ENCODE measurements at places on chromosomes 1 and 21.

DNA sequence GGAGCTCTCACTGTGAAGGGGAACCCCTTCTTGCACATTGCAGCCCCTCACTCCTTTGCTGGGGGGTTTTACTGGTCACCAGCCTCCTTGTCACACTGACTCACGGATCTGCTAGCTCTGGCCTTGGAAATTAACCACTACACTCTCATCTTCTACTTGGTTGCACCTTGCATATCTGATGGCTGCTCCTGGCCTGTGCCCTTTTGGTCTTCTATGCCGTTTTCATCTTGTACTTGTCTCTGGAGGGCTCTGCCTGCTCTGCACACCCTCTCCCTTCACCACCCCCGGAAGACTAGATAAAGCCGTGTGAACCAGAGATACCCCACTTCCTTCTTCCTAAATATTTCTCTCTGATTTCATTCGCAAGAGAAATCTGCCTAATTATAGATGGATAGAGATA is 44.6 kb downstream of the CD247 start:
- DNase-seq, result no peak

DNA sequence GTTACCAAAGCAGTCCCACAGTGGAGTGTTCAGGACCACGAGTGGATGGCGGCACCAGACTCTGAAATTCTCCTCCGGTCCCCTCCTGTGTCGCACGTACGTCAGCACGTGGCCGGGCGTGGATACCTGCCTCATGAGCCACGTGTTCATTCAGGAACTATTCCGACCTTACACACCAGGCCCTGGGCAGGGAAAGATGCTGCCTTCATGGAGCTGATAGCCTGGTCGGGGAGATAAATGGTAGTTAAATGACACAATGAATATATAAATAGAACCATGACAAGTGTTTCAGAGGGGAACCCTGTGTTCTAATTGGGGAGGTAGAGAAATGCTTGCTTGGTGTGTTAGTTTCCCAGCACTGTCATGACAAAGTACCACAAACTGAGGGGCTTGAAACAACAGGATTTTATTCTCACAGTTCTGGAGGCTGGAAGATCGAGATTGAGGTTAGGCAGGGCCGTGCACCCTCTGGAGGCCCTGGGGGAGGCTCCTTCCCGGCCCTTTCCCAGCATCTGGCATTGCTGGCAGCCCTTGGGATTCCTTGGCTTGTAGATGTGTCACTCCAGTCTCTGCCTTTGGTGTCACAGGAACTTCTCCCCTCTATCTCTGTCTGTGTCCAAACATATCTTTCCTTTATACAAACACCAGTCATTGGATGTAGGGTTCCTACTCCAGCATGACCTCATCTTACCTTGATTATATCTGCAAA is 28.9 kb upstream of the GPR137B start:
- no peak for DNase-seq

DNA sequence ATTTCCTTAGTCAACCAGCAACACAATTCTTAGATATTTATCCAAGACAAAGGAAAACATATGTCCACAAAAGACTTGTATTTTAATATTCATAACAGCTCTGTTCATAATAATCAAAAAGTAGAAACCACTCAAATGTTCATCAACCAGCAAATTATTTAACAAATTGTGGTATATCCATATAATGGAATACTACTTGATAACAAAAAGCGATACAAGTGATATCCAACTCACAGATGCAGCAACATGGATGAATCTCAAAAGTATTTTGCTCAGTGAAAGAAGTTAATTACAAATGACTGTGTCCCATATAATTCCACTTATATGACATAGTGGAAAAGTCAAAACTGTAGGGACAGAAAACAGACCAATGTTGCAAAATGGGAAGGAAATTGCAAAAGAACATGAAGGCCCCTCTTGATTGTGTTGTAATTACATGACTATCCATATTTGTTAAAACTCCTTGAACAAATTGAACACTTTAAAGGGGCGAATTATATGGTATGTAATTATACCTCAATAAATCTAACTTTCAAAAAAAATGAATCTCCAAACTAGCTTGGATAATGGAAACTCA is 116.9 kb downstream of the EDEM3 start:
- DNase-seq, result no peak

DNA sequence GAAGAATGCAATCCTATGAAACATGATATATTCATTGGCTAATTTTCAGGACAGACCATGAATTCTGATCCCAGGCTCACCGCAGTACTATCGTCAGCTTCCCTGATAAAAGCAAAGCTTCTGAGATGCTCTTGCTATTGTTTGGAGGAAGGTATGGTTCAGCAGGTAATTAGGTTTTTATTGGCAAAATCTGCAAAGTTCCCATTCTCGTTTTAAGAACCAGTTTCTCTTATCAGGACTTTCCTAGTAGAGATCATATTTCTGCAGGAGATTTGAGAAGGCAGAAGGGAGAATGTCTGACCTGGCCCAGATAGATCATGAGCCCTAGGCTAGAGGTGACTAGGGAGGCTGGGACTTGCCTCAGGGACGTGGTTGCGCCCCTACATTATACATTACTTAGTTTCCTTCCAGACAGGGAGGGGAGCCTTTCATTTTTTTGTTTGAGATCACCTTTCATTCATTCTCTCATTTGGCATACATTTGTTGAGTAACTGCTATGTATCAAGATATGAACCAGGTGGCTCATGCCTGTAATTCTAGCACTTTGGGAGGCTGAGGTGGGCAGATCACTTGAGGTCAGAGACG is 108.8 kb downstream of the NRIP1 start:
- no peak for DNase-seq

DNA sequence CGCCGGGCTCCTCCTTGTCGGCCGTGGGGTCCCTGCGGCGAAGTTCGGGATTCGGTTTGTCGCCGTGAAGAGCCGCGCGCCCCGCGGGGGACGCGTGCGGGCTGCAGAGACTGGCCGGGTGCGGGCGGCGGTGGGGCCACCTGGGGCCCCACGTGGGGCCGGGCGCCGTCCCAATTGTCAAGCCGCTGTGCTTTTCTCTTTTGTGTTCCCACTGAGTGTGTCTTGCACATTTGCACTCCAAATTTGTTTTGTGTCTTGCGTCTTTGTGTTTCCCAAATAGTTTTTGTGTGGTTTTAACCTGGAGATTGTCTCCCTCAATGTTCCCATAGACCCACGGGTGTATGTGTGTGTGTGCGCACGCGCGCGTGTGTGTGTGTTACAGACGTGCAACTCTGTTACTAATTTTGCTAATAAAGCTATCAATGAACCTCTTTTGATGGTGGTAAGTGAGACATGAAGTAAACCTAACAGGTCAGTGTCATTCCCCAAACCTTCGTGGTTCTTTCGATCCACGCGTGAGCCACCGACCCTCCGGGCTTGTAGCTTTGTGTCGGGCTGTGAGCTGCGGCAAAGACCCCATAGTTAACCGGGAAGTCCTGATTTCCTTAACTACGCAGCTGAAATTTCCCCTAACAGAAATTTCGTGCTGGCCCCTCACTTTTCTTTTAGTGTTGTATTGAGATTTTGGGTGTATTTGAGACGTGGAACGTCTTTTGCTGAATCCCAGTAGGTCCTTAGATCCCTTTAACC is 708 bp downstream of the PRDM2 start:
- peak; percentile 79 for DNase-seq

- no peak for DNase-seq
Observed at GRCh38 chr1:114135786-114136185, 17.9 kb downstream of the SYT6 start.

DNA sequence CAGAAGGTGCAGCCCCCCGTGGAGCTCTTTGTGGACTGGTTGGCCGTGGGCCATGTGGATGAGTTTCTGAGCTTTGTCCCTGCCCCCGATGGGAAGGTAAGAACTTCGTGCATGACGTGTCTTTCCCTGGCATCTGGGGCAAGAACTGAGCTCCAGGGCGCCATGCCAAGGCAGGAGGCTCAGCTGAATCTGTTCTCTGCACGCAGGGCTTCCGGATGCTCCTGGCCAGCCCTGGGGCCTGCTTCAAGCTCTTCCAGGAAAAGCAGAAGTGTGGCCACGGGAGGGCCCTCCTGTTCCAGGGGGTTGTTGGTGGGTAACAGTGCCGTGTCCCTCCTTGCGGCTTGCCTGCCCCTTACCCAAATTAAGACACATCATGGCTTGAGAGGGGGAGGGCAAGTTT is 27.7 kb downstream of the PADI3 start:
- no peak for DNase-seq

- no peak for DNase-seq
Observed at GRCh38 chr21:31409831-31410487, 65.9 kb upstream of the TIAM1 start.

GRCh38 chr1:56258371-56258770 is 321.0 kb downstream of the PLPP3 start:
- no peak for DNase-seq

- no peak for DNase-seq
Observed at GRCh38 chr1:76640092-76640491, 227.2 kb upstream of the ST6GALNAC5 start.

DNA sequence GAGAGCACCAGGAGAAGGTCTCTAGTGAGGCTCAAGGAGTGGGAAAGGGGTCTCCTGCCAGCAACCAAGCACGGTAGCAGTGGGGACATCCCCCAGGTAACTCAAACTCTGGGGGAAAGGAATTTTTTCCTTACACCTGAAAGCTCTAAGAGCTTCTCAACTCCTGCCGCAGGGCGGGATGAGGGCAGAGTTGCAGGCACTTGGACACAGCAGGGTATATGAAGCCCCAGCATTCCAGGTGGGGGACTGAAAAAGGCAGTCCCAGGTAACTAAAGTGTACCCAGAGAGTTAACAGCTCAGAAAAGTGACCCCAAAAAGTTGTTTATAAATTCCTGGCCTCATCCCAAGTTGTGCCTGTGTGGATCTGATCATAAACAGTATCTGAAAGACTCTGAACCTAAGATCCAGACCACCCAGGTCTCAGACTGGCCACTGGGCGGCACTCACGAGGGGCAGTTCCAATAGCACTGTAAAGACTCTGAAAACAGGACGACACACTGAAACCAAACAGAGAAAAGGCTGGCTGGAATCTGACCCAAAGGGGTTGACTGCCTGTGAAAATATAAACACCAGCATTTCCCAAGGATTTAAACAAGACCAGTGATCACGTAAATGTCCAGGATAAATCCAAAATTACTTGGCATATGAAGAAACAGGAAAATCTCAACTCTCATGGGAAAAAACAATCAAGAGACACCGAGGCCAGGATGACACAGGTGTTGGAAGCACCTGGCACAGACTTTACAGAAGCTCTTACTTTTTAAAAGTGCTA is 47.5 kb downstream of the HSF2BP start:
- DNase-seq, result peak; percentile 58

GRCh38 chr1:171343727-171344472 is 29.9 kb downstream of the FMO4 start:
- no peak for DNase-seq

GRCh38 chr1:1013922-1014648 is 788 bp downstream of the ISG15 start:
- no peak for DNase-seq

GRCh38 chr1:68142461-68142860 is 89.9 kb downstream of the WLS start:
- no peak for DNase-seq

DNA sequence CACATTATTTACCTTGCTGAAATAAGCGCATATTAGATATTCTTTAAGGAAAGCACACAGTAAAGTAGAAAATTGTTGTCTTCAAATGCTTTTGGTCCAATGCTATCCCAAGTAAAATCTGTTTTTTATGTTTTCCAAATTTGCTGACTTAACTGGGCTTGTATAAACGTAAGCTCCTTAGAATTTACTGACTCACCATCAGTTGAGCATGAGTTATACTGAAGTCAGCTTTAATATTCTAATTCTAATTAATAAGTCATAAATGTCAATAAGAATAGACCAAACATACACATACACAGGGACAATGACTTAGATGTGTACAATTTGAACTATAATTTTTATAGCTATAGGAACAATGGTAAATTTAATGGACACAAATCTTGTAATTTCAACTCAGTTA is 319.2 kb downstream of the TPR start:
- DNase-seq, result no peak

- no peak for DNase-seq
Observed at GRCh38 chr1:209884249-209884648, 53.8 kb upstream of the SYT14 start.

DNA sequence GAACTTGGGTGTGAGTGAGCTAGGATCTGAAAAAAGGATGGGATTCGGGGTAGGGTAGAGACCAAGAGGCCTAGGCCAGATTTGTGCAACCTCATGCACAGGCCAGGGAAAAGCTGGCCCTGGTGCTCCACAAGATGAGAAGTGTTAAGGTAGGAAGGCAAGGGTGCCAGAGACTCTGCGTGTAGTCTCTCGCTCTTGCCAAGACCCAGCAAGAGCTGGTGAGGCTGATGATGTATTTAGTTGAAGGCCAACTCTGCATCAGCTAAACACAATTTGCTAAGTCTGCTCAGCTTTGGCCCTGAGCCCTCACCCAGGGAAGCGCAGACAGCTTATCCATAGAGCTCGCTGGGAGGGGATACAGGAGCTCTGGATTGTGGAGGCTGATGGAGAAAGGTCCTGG is 26.6 kb upstream of the SOX13 start:
- no peak for DNase-seq

GRCh38 chr1:165840423-165840822 is 13.0 kb downstream of the UCK2 start:
- DNase-seq, result no peak

GRCh38 chr1:203175827-203176241 is 208 bp upstream of the MYBPH start:
- DNase-seq, result no peak

DNA sequence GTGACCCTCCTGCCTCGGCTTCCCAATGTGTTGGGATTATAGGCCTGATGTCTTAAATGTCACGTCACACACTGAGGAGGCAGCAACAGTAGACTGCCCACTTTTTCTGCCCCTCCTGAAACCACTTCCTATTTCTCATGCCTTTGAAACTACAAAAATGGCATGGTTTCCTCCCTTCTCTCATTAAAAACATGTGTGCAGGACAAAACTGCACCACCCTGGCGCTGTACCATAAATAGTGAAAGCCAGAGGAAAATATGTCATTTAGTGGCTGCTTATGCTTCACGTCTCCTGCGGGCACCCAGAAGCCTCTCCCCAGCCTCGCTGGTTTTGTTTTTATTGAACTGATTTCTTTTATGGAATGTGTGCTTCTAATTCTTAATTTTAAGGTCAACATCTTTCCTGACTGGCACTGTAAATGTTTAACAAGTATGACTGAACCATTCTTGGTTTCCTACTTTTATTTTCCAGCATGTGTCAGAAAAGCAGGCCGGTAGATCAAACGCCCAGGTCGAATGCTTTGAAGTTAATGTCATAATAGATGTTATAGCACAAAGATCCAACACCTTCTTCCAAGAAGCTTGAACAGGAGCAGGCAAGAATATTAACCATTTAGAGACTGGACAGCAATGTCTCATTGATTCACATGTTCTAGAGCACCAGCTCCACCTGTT is 59.6 kb upstream of the C1orf87 start:
- DNase-seq, result no peak

DNA sequence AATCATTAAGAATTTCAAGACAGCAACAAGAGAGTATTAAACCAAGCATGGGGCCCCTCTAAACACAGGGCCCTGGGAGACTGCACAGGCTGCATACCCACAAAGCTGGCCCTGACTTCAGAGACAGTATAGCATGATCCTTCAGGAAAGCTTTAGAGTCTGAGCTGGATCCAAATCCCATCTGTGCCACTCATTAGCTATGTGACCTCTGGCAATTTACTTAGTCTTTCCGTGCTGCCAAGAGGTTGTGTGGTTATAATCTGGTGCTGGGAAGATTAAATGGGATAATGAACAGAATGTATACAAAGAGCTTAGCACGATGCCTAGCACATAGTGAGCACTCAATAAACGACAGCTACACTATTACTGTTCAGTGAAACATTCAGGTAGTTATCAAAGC is 4.0 kb downstream of the PHC2 start:
- DNase-seq, result no peak

GRCh38 chr1:2983706-2984398 is 37.4 kb upstream of the ACTRT2 start:
- no peak for DNase-seq

Data from retina (tissue), 1 donor.